ENCODE measurements at places on chromosomes 6 and 20.
A peak's percentile ranks its signal among the peaks of the same experiment; 100 is the strongest.

DNA sequence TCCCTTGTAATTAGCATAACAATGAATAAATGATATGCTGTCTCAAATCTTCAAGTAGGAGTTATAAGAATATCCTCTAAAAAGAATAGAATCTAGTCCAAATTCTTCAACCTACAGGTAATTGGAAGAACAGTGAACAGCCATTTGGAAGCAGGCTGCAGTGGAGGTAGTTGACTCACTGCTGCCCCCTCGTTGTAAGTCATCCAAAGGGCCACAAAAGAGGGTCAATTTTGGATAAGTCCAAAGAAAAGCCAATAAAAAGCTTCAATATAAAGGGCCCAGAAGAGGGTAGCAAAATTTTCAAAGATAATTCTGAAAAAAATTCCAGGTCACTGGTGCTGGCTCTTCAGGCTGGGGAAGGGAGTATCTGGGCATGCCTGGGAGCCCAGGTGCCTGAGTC is 60.8 kb upstream of the SSTR4 start:
- DNase-seq = no peak

DNA sequence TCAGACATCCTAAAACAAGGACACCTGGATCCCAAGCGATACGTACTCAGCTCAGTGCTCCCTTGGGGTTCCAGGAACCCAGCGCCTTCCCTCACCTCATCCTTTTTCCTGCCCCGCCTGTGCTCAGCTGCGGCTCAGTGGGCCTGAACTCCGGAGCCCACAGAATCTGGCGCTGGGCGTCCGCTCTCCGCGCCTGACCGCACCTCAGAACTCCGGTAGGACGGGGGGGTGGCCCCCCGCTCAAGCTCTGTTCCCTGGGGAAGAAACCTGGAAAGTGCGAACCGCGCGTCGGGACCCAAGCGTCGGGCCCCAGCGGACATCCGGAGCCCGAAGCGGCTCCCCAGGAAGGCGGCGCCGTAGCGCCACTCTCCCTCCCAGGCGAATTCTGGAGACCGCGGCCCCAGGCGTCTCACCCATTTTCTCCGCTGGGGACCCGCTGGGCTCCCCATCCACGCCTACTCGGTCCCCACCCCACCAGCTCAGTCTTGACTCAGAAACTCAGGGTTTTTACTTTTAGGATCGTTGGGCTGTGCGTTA is 336 bp upstream of the LY6G5C start:
- no peak for DNase-seq

- DNase-seq = no peak
Observed at GRCh38 chr6:117483004-117483644, 650 bp downstream of the DCBLD1 start.

DNA sequence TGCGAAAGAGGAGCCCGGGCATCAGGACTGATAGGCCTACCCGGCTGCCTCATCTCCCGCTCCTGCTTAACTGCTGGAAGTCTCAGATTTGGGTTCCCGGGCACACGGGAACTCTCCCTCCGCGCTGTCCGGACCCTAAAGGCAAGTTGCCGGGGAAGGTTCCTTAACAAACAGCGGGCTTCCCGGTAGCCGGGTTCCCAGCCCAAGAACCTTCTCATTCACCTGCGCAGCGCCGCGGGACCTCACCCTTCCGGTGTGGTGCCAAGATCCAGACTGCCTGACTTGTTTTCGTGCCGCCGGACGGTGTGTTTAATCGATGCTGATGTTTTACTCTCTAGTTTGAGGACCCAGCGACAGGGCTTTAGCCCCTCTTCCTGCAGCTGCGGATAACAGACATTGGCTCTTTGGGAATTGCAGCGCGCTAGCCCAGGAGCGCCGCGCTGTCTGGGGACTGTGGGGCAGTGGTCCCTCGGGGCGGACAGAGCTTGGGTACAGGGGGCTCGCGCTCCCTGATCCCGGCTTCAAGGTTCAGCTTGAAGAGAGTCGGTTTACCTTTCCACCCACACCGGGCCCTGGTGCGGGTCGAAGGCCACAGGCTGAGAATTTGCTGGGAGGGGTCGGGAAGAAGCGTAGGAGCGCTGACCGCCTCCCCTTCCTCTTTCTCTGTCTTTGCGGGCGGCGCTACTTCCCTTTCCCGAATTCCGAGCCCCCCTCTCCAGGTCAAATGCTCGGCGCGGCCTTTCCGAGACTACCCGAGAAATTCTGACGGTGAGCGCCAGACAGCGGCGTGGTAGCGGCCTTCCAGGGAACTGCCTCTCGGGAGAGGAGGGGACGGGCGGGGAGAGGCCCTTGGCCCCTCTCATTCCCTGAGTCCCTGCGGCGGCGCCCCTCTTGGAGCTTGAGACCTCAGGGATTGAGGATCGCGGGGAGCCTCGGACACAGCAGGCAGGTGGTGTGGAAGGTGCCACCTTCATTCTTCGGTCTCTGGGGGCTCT is 17.2 kb downstream of the ABT1 start:
- no peak for DNase-seq

DNA sequence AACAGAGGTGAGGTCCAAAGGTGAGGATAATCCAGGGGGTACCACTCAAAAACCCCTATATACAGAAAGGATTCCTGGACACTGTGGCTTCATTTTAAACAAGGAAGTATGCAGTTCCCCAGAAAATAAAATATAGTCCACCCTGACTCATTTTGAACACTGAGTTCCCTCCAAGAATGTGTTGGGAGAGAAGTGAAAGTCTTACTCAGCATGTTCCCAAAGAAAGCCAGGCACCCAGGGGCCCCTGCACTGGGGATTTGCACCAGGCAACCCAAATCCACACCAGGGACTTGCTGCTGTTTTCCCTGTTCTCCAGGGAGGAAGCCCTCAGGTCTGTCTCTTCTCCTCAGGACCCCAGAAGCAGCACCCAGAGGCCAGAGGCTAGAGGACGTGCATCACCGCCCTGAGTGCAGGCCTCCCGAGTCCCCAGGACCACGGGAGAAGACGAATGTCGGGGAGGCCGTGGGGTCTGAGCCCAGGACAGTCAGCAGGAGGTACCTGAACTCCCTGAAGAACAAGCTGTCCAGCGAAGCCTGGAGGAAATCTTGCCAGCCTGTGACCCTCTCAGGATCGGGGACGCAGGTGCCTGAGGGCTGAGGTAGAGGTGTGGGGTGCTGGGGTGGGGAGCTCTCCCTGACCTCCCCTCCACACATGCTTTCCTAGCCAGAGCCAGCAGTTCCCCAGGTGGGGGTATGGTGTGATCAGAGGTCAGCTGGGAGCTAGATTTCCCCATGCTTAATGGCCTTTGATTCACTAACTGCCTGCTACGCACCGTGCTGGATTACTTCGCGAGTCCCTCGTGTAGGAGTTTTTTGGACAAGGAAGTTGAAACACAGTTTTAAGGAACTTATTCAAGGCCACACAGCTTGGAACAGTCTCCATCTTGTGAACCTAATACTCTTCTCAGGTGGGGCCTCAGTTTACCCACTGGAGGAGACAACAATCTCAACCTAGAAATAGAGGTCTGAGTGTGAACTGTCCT is 3.3 kb downstream of the FGD2 start:
- DNase-seq = no peak

GRCh38 chr6:148535976-148536375 is 193.3 kb downstream of the SASH1 start:
- no peak for DNase-seq

- DNase-seq = no peak
Observed at GRCh38 chr6:160217863-160218262, 40.8 kb downstream of the SLC22A2 start.

DNA sequence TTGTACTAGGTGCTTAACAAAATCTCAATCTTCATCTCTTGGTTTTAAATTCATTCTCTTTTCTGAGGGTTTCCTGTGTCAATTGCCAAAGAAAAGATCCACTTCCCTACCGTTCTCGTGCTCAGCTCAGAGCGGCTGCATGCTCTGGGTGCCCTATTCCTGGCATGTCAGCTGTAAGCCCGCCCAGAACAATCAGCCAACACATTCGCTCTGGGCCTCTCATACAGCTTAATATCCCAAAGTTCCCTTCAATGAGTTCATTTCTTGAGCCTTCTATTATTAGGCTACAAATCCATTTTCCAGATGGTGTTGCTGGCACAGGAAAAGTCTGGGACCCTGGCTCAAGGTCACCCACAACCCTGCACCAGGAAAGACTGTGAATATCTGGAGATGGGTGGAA is 24.3 kb upstream of the LRFN2 start:
- DNase-seq = no peak

DNA sequence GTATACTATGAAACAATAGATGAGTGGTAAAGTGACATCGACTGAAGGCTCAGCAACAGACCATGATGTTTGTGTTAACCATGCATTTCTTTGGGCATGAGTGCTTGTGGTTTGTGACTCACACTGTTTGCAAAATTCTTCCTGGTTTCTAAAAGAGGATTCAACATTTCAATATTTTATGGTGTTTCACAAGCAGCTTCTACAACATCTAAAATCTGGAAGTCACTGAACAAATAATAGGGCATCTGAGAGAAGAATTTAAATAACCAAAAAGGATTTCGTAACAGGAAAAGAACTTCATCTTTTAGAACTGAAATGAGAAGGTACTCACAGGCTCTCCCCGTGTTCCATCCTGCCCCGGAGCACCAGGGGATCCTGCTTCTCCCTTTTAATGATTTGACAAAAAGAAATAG is 146.2 kb downstream of the COL21A1 start:
- DNase-seq = no peak

DNA sequence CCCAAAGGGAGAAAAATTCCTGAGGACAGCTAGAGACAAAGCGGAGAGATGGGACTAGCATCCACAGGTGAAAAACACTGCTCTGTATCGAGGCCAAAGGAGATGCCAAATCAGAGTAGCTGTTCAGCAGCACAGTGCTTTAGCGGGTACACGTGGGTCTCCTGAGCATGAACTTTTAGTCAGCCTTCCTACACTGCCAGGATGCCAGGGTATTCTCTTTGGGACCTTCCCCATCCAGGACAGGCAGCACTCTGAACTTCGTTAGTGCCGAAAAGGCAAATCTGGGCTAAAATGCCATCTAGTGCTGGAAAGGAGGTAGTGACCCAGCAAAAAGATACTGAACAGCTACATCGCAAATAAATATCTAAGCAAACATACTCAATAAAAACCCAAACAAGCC is 64.9 kb downstream of the C6orf58 start:
- DNase-seq = peak; percentile 28

GRCh38 chr20:52016022-52016421 is 175.6 kb downstream of the ZFP64 start:
- no peak for DNase-seq

DNA sequence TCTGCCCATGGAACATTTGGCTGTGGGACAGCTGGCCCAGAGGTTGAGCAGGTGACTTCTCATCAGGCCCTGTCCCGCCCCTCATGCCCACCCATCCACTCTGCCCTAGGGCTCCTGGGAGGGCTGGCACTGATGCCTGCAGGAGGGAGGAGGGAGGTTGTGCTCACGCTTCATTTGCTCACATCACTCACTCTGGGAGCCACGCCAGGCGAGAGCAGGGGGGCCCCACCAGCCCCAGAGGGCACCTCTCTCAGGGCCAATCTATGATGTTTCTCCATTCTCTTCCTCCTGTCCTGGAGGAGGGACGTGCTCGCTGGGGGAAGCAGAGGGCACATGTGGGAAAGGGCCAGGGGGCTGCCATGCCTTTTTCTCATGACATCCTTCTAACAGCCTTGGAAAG is 10.9 kb upstream of the GLP1R start:
- no peak for DNase-seq

GRCh38 chr6:16305246-16305725 is 66.9 kb downstream of the GMPR start:
- DNase-seq = no peak

DNA sequence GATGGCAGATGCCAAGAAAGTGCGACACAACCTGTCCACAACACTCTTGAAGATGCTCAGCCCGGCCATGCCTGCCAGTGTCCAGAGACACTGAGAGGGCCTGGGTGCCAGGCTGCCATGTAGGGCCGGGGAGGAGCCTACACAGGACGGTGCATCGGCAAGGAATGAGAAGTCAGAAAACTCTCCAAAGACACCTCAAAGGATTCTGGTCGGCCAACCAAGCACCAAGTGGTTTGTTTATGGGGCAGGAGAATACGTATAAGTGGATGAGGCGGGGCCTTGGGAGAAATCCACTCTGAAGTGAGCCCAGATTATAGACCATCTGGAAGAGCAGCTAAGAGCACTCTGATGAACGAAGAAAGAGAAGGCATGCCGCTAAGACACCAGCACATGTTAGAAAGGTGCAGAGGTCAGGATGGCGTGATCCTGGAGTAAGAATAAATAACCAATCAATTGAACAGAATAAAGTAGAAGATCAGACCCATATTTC is 120.7 kb upstream of the FOXQ1 start:
- DNase-seq = no peak

DNA sequence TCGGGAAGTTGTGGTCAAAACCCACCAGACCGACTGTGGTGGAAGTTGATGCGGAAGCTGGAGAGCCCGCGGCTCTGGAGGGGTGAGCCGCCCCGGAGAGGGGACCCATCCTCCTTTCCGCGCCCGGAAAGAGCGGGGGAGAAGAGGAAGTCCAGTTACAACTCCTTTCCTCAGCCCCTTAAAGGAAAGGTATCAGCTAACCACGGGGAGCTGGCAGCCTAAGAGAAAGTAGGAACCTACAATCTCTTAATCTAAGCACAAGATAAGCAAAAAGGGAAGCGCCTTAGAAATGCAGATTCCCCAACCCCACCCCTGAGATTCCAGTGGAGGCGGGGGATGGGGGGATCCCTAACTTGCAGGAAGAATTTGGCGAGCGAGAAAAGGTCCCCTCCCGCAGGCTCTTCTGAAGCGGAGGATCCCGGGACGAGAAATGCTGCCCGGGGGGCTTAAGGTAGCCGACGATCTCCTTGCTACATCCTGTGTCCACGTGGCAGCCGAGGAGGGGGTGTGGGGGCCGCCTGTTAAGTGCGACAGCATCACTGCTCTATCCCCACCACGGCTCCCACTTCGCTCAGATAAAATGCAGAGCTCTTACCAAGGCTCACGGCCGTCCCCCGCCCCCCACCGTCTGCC is 87.5 kb downstream of the ZFP64 start:
- DNase-seq = no peak

GRCh38 chr20:42442716-42443115 is 747.0 kb downstream of the PTPRT start:
- DNase-seq = no peak

GRCh38 chr6:152068622-152069261 is 261.3 kb downstream of the ESR1 start:
- no peak for DNase-seq

- DNase-seq = no peak
Observed at GRCh38 chr6:142906945-142907470, 38.0 kb downstream of the HIVEP2 start.

DNA sequence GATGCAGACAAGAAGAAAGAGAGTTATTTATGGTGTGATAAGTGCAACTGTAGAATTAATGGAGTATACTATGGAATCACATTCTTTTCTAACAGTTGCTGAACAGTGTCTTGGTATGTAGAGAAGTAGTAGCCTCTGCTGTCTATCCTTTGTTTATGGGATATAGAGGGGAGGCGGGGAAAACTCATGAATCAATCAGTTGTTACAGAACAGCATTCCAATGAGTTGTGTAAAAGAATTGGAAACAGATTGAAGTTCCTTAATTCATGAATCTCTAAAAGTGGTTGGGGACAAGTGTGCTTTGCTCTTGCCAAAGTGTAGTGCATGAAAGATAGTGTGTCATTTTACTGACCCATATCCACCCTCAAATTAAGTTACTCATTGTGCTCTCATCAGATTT is 77.7 kb downstream of the FLRT3 start:
- DNase-seq = no peak

GRCh38 chr6:52426667-52427066 is 6.5 kb downstream of the EFHC1 start:
- no peak for DNase-seq

All from SW 1271 (cell line).